Activated CD4-positive, alpha-beta T cell treated with anti-CD3 and anti-CD28 coated beads for 1 hour (primary cell): ENCODE measurements at places on chromosomes 16 and 17.

GRCh38 chr16:47881574-47881973 lies 274.2 kb downstream of the ABCC12 start:
- no peak for DNase-seq

DNA sequence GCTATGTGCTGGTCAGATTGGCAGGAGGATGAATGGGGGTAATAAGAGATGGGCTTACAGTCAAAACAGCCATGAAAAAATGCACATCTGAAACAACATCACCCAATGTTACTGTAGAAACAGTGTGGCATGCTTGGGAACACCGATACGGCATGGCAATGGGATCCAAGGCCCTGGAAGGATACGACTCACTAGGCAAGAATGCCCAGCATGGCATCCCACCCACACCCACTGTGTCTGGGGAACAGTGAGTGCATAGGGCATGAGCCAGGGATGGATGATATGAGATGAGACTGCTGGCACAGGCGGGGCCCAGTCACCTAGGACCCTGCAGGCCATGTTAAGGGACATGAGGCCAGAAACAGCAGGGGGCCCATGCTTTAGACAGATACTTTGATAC lies 11.5 kb downstream of the TRIM25 start:
- DNase-seq: no peak

GRCh38 chr16:21023509-21024202 lies 123.1 kb downstream of the LYRM1 start:
- DNase-seq: no peak

GRCh38 chr17:44362459-44362948 lies 1.1 kb downstream of the FAM171A2 start:
- no peak for DNase-seq

DNA sequence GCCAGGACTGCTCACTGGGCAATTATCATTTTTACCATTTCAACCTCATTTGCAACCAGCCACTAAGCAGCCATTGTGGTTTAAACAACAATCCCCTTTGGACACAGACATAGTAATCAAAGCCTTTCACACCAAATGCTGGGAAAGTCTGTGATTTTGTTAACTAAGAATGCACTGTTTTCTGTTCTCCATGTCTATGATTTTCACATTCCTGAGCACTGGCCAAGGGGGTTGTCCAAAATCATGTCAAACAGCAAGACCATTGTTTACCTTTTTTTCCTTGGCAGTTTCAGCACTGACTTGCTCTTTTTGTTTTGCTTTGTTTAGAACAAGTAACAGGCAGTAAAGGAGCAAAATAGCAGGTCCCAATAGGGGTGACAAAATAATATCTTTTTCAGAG lies 106.3 kb upstream of the SIAH1 start:
- DNase-seq: no peak

DNA sequence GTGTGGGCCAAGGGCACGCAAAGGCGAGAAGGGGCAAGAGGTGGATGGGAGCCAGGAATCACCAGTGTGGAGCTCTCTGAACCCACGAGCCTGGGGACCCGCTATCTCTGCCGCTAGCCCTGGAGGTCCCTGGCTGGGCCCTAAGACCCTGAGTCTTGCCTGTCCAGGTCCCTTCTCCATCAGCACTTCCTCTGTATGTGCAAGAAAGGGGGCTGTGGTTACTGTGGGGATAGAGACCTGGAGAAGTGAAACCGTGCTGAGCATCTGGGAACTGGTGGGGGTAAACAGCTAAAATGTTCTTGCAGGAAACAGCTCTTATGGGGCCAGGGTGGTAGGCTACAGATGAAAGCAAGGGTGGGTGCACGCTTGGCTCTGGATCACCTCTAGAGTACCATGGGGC lies 3.1 kb downstream of the SPNS3 start:
- no peak for DNase-seq

DNA sequence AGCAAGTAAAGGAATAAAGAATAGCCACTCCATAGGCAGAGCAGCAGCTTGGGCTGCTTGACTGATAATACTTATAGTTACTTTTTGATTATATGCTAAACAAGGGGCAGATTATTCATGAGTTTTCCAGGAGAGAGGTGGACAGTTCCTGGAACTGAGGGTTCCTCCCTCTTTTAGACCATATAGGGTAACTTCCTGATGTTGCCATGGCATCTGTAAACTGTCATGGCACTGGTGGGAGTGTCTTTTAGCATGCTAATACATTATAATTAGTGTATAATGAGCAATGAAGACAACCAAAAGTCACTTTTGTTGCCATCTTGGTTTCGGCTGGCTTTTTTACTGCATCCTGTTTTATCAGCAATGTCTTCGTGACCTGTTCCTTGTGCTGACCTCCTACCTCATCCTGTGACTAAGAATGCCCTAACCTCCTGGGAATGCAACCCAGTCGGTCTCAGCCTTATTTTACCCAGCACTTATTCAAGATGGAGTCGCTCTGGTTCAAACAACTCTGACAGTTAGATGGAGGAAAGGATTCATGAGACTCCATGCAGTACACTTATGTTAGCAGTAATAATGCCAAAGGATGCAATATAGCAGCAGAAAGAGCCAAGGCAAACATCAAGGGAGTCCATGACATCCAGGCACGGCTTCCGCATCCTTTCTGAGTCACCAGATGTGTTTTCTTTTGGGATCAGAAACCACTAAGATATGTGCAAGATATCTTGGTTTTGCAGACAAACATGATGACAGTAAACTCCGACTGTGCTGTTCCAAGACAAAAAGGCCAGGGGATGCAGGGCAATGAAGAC lies 55.8 kb upstream of the B4GALNT2 start:
- DNase-seq: no peak
